ENCODE measurements at places on chromosomes 6 and 20.

DNA sequence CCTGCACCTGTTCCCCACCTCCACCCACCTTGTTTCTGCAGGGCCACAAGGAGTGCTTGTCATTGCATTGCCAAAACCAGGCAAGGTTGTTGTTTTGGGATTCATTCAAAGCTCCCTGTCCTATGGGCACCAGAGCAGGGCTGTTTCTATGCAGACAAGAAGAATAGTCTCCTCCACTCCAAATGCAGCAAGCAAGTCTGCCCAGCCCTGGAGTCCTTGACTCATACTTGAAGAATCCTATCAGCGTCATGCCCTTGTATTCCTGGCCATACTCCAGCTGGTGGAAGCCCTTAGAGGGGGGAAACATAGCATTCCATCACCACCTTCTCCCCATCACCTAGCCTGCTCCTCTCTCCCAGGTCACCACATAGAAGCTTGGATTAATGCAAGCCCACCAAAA, 145.3 kb upstream of the ECI2 start:
- no peak for DNase-seq

DNA sequence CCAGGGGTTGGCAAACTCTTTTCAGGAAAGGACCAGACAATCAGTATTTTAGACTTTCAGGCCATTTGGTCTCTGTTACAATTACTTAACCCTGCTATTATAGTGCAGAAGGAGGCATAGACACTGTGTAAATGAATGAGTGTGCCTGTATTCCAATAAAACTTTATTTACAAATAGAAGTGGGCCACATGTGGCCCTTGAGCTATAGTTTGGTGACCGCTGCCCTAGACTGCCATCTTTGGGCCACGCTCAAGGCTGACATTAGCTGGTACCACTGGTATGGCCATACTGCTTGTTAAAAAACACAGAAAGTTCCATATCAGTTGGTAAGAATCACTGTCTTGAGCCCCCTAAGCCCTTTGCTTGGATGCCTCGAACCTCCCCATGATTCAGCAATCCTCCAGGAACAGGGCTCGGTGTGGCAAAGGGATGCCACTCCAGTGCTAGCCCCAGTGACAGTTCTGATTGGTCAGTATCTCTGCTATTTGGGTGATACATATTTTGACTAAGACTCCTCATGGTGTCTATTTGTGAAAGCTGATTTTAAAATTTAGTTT, 23.3 kb upstream of the SNRNP48 start:
- no peak for DNase-seq

- peak; percentile 45 for DNase-seq
Observed at GRCh38 chr6:106974336-106974998, at the start of gene CD24. TSS of gene CD24 (minus strand) at chr6:106974729. CDS start at chr6:106974646, 83 bp downstream.

DNA sequence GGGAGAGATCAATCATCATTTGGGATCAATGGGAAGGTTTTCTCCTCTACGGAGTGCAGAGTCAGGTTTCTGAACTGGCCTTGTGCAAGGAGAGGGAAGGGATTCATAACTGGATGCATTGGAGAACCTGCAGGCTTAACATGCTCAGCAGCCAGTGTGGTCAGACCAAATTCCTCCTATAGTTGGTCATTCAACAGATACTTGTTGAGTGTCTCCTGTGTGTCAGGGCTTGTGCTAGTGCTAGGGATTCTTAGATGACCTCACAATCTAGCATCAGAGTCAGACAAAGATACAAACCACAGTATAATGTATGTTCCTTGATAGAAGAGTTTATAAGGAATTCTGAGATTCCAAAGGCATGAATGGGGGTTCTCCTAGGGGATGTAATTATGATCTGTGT, 23.9 kb downstream of the RALY start:
- DNase-seq = no peak

GRCh38 chr6:42914546-42914945, 1.3 kb upstream of the PTCRA start:
- no peak for DNase-seq

- DNase-seq = no peak
Observed at GRCh38 chr6:14730654-14731053, 515.2 kb upstream of the JARID2 start.

- DNase-seq = peak; percentile 7
Observed at GRCh38 chr6:134593442-134593841, 275.5 kb upstream of the SGK1 start.

GRCh38 chr6:43286980-43287716, 10.9 kb upstream of the SLC22A7 start:
- DNase-seq = no peak

DNA sequence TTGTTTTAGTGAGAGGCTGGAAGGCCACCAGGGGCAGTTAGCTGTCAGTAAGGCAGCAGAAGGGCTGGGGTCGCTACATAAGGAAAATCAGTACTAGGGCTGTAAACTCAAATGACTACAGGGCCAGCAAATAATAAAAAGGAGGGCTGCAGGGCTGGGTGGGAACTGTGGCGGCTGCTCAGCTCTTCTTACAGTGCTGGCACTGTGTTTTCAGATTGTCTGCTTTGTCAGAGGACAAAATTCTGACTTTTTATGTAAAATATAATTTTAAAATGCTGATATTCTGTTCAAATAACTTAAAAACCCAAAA, 23.2 kb downstream of the HLA-A start:
- no peak for DNase-seq

DNA sequence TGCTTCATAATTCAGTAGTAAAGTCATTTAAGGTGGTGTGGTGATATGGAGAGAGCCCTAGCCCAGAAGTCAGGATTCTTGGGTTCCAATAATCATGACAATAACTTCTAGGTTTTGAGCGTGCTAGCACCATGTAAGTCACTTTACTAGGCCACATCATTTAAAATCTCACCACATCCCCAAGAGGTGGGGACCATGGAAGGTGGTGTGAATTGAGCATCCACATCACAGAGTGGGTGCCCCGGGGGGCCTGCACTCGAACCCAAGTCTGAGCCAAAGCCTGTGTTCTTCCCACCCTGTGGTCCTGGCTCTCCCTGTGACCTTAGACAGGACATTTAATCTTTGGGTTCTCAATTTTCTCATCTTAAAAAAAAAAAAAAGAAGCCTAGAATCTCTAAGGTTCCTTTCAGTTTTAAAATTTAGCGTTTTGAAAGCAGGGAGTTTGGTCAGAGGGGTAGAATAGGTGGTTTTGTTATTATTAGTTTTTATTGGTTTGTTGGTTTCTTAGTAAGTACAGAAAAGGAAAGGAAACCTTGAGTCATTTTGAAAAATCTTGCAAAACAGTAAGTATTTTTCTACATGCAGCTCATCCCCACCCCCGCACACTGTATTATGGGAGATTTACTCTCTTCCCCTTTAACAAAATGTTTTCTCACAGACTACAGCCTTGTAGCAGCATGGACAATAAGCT, 26.4 kb downstream of the ARMC2 start:
- no peak for DNase-seq

GRCh38 chr6:151891524-151891923, 84.0 kb downstream of the ESR1 start:
- no peak for DNase-seq

DNA sequence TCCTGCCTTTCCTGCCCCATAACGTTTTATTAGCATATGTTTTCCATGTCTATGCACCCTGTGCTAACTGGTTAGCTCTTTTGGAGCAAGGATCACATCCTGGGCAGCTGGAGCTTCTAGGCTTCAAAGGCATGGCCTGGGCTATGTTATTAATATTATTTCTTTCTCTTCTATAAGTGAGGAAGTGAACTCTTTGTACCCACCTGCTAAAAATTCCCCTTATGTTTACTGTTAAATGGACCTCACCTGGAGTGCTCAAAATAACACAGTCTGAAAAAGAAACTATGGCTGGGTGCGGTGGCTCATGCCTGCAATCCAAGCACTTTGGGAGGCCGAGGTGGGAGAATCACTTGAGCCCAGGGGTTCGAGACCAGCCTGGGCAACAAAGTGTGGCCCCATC, 97.8 kb downstream of the TNFAIP3 start:
- DNase-seq = no peak

DNA sequence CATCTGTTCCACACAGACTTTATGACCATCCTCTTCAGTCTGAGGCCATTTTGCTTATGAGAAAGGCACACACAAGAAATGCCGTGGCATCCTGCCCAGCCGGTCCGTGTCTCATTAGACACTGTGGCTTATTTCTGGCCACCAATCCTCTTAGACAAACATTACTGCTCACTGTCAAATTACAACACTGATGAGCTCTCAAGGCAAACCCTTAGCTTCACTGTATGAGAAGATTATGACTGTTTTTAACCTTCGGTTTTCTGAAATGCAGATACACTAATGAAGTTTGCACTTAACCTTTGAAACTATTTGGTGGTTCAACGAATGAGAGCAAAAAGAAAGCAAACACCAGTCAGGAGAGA, 50.5 kb upstream of the DST start:
- peak; percentile 33 for DNase-seq

- no peak for DNase-seq
Observed at GRCh38 chr6:1930356-1930755, 315.0 kb downstream of the GMDS start.

DNA sequence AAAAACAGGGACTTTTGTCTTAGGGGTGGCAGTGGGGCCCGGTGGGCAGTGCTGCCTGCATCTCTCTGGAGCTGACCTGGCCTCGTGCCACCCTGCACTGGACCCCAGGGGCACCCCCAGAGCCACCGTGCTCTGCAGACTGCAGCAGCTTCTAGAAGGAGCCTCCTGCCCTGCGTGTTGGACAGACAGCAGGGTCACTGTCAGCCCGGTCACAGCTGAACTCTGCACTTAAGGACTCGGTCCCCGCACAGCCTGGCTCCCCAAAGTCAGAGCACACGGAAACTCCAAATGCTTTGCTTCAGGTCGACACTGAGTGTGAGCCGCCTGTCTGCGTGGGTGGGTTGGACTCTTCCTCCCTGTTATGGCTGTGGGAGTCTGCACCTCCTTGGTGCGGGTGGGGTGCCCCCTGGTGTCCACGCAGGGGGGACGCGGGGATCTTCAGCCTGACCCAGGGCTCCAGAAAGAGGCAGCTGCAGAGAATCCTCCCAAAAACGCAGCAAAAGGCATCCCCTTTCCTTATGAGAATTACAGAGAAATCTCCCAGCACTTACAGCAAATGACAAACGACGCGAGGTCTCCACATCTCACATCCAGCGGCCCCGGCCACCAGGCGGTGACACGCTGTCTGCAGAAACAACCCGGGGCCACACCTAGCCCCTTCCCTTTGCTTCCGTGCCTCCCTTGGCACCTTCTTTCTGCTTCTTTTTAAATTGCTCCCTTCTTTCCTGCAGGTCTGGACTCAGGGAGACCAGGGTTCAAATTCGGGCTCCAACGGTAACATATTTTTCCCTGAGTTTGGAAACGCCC, 36.3 kb upstream of the DACT2 start:
- DNase-seq = peak; percentile 29

DNA sequence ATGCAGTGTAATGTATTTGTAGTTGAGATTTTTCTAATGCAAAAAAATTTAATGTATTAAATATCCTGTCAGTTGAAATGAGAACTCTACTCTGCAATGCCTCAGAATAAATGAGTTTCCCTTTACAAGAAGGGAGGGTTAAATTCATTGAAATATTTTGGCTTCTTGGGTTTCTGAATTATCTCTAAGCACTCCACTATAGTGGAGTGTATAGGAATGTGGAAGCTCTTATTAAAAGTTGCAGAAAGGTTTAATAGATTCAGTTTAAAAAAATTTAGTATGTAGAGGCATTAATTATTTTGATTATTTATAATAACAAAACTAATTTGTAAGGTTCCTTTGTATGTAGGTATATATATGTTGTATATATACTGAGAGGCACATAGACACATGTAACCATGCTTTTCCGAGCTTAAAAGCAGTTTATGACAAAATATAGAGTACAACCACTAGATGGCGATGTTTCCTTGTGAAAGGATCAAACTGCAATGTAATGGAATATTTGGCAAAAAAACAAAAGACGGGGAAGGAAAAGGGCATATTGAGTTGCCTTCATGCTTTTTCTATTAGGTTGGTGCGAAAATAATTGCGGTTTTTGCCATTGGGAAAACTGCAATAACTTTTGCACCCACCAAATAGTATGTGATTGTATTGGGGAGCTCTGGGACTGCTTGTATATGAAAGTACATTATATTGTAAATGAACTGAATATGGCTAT, 144.2 kb downstream of the MYO6 start:
- DNase-seq = peak; percentile 41

- DNase-seq = no peak
Observed at GRCh38 chr20:19850198-19850533, 92.1 kb downstream of the RIN2 start.

- no peak for DNase-seq
Observed at GRCh38 chr6:44624936-44625573, 237.5 kb downstream of the CDC5L start.

- no peak for DNase-seq
Observed at GRCh38 chr6:40611912-40612311, 24.7 kb upstream of the LRFN2 start.

DNA sequence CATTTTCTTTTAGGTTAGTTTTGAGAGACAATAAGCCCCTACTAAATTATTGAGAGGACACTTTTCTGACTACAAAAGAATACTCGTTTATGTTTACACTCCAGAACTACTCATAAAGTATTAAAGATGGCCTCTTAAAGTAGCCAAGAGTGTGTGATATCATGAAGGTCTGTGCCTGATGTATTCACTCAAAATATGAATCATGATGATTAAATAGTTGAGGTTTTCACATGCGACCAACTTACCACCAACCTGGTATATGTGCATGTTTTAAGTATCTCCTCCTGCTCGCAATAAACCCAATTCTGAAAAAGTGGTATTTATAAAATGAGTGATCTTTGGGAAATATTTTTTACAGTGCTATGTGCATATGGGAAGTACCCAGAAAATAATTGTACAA, 43.9 kb downstream of the IL20RA start:
- DNase-seq = peak; percentile 29

- no peak for DNase-seq
Observed at GRCh38 chr6:108715832-108716231, 132.4 kb upstream of the ARMC2 start.

- DNase-seq = peak; percentile 70
Observed at GRCh38 chr6:163965426-163966348, 551.2 kb downstream of the QKI start.

- no peak for DNase-seq
Observed at GRCh38 chr6:16524380-16524707, 236.9 kb downstream of the ATXN1 start.

- no peak for DNase-seq
Observed at GRCh38 chr6:38714239-38715015, 684 bp upstream of the DNAH8 start.

GRCh38 chr6:118876814-118877213, 17.1 kb upstream of the ASF1A start:
- no peak for DNase-seq

DNA sequence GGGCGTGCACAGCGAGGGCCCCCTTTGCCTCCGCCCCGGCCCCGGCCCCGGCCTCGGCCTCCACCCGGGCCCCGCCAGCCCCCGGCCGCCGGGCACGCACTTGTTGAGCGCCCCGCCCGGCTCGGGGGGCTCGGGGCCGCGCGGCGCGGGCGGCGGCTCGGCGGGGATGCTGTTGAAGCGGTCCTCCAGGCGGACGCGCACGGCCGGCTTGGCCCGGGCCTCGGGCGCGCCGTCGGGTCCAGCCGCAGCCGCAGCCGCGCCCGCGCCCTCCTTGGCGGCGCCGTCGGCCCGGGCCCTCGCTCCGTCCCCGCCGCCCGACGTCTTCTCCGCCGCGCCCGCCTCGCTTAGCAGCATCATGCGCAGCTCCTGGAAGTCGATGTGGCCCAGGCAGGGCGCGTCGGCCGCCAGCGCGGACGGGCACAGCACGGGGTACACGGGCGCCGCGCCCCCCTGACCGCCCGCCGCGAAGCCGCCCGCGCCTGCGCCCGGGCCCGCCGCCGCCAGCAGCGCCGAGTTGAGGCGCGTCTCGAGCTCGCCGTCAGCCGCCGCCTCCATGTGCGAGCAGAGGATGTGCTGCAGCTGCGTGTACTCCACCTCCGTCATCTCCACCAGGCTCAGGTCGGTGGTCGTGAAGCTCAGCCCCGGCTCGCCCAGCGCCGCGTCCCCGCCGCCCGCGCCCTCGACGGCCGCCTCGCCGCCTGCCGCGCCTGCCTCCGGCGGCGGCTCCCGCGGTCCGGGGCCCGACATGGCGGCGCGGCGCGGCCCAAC, 514 bp downstream of the TCFL5 start:
- DNase-seq = no peak

All from DMS153 (cell line).